ENCODE measurements at places on chromosomes 13 and 19. TPM values are rescaled to one million over a fixed set of nuclear protein-coding genes. Genes with fewer than 3 reads are reported as not detected.

SIN3B gene
- total RNA-seq, result 20.1 TPM

SLC17A7 gene
- not detected for total RNA-seq

ZNF726 gene
- total RNA-seq, result 0.09 TPM

TMEM38A gene
- 0.34 TPM for total RNA-seq

OR10H1 gene
- total RNA-seq, result not detected

NAXD gene
- total RNA-seq, result 17.6 TPM

MZT1 gene
- total RNA-seq, result 4.4 TPM

CDADC1 gene
- 6.7 TPM for total RNA-seq

PCDH9 gene
- total RNA-seq, result 8.4 TPM

SIX5 gene
- total RNA-seq, result 26.3 TPM

ZNF700 gene
- total RNA-seq, result 3.1 TPM

MFSD12 gene
- total RNA-seq, result 65.9 TPM

ZNF160 gene
- 16.6 TPM for total RNA-seq

ERICH4 gene
- total RNA-seq, result not detected

KIR3DL1 gene
- not detected for total RNA-seq

NPHS1 gene
- total RNA-seq, result not detected

CSNK1G2 gene
- total RNA-seq, result 59.2 TPM

DCAF15 gene
- 20.4 TPM for total RNA-seq

KL gene
- total RNA-seq, result not detected

KASH5 gene
- total RNA-seq, result not detected

GFY gene
- total RNA-seq, result not detected

PODNL1 gene
- 8.2 TPM for total RNA-seq

MUC16 gene
- 0.12 TPM for total RNA-seq

Measured in pericardium fibroblast (primary cell).